Activated CD8-positive, alpha-beta memory T cell treated with anti-CD3 and anti-CD28 coated beads, Interleukin-2, amount 50 U/mL, for 4 hours (primary cell): ENCODE measurements at places on chromosomes 6 and 20.

GRCh38 chr6:167671977-167672687 is 154.6 kb upstream of the AFDN start:
- no peak for DNase-seq

DNA sequence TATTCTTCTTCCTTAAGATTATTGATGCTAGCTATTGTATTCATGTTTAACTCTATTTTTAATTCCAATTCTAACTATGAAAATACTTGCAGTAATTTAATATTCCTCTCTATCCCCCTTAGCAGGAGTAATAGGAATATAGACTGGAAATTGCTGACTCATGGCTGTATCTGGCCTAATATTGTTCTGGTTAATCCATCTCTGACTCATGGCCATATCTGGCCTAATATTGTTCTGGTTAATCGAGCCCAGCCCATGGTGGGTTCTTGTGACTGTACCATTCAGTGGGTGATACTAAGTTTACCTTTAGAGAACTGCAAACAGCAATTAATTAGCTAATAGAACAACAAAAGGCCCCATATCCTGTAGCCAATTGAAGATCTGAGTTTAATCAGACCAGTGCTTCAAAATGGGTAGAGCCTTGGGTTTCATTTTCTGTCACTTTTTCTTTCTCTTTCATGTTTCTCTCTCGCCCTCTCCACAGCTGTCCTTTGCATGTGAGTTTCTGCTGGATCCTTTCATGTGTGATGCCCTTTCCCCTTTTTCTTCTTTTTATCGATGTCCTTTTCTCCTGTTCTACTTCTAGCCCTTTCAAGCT is 50.6 kb downstream of the SLC22A3 start:
- DNase-seq, result no peak

- no peak for DNase-seq
Observed at GRCh38 chr6:21000331-21000801, 466.1 kb downstream of the CDKAL1 start.

GRCh38 chr6:127446356-127446755 is 12.8 kb downstream of the KIAA0408 start:
- no peak for DNase-seq

DNA sequence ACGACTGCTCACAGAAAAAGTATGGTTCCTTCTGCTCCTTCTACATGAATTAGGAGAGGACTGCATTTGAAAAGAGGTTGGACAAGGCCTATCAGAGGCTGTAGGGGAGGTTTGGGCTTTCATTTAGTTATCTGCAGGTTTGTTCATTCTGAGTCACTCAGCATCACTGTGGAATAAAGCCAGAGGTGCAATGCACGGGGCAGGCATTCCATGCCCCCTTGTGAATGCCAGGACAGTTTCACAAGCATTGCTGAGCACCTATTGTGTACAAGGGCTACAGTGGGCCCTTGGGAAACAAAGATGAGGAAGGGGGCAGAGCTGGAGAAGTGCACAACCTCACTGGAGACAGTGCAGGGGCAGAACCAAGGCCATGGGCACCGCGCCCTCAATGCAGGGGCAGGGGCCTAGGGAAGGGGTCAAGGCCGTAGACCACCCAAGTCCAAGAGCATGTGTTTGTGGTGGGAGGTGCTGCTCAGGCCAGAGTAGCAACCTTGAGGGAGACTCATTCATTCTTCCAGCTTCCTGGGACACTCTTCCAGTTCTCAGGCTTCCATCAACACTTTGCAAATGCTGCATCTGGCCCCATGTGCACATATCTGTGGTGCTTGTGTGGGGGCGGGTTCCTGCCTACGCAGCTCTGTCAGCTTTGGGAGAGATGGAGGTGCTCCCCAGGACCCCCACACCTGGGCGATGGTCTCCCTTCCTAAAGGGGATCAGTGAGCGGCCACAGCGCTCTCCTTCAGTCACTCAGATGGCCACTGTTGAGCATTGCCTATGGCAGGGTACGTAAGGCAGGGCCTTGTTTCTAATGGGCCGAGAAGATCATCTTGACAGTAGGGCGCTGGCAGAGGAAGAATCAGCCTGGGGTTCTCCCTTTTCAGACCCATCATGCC is 204.5 kb downstream of the SYNDIG1 start:
- DNase-seq, result no peak

GRCh38 chr6:17032988-17033634 is 68.7 kb upstream of the STMND1 start:
- no peak for DNase-seq
